ENCODE measurements at places on chromosomes 6 and 20.

GRCh38 chr6:33641144-33641543, 20.0 kb downstream of the ITPR3 start:
- no peak for DNase-seq

- no peak for DNase-seq
Observed at GRCh38 chr6:119090256-119090655, 11.8 kb upstream of the FAM184A start.

DNA sequence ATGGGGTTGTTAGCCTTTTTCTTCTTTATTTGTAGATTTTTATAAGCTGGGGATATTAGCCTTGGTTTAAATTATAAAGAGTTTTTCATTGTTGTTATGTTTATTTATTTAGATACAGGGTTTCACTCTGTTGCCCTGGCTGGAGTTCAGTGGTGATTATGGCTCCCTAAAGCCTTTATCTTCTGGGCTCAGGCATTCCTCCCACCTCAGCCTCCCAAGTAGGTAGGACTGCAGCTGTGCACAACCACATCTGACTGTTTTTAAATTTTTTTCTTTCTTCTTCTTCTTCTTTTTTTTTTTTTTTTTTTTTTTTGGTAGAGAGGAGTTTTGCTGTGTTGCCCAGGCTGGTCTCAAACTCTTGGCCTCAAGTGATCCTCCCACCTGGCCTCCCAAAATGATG, 80.9 kb downstream of the UBE3D start:
- no peak for DNase-seq

GRCh38 chr6:130118236-130118635, 99.9 kb downstream of the L3MBTL3 start:
- DNase-seq = no peak

- no peak for DNase-seq
Observed at GRCh38 chr20:25258476-25258805, 10.6 kb downstream of the PYGB start.

DNA sequence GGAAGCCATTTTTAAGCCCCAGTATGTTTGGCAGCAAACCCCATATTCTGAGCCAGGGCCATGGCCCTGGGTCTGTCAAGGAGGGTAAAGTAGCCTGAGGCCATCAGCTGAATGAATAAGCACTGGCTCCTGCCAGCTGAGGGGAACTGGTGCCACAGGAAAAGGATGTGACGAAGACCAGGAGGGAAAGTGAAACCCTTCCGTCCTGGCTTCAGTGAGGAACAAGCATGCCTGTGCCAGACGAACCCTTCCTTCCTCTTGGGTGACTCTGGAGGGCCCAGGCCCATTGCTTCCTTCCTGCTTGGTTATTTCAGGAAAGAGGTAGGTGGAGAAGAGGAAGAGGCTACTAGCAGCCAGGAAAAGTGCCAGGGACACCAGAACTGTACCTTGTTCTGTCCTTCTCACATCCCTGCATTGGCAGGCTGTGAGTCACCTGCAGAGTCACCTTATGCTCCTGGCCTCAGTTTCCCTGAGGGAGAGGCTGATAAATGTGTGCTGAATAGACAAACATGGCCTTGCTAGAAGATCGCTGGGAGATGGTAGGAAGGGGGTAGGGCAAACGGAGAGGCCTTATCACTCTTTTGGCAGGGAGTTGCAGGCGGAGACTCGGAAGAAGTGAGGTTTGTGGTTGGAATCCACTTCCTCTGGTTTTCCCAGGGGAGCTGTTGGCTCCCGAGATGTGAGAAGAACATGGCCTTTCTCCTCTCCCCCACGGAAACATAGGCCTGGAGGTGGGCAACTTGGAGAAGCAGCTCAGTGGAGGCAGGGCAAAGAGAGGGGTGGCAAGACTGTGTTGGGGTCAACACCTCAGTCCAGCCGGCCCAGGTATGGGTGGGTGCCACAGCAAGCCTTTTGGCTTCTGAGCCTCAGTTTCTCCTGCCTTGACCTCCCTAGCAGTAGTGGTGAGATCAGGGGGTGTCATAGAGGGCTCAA, 37.4 kb downstream of the COX4I2 start:
- peak; percentile 66 for DNase-seq

- DNase-seq = no peak
Observed at GRCh38 chr6:136307351-136307750, 17.7 kb upstream of the BCLAF1 start.

- no peak for DNase-seq
Observed at GRCh38 chr20:10319855-10320254, 101.2 kb downstream of the SNAP25 start.

- DNase-seq = no peak
Observed at GRCh38 chr6:159450815-159451465, 242.1 kb downstream of the SOD2 start.

All from stimulated activated naive CD8-positive, alpha-beta T cell treated with anti-CD3 and anti-CD28 coated beads, Interleukin-15, Interleukin-2, amounts not matched to agents 100 U/mL and 50 U/mL, for 24 hours (primary cell).